ENCODE measurements at places on chromosomes 6 and 20.

GRCh38 chr20:57660922-57661745 is 40.9 kb upstream of the ZBP1 start:
- DNase-seq: no peak

GRCh38 chr6:150406948-150407347 is 38.1 kb downstream of the IYD start:
- DNase-seq: no peak

DNA sequence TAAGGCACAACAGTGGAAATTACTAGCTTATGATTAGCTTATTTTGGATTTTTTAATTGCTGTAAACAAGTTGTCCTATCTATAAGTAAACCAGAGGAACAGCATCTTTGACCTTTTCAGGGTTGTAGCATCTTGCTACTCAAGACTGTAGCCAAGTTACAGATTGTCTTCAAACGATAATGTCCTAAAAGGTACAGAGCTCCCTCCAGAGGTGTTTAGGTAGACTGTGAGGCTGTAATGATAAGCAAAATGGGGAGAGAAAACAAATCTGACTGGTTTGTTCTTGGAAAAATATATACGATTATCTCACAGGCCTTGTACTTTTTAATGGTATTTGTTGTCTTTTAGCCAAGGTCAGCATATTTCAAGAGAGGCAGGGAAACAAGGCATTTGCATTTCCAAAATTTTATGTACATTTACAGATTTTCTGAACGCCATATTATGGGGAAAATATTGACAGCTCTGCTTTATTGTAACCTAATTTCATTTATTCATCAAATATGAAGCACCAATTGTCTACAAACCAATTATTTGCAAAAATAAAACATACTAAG is 273.4 kb downstream of the MEI4 start:
- no peak for DNase-seq

DNA sequence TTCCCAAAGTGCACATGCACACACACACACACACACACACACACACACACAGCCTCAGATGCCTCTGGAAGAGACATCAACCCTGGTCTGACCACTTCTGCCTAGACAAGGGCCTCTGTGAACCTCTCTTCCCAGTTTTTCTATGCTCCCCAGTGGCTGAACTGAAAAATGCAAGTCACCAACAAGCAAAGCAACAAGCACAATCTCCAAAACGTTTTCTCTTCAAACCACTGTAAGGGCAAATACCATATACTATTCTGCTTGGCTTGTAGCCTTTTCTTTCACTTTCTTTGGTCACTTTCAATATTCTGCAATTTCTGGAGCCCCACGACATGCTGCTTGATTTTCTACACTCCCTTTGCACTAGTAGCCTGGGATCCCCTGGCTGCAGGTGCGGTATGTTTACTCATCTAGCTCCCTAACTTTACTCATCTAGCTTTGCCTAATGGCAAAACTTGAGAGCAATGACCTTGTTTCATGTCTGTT is 121.4 kb upstream of the DST start:
- DNase-seq: no peak

DNA sequence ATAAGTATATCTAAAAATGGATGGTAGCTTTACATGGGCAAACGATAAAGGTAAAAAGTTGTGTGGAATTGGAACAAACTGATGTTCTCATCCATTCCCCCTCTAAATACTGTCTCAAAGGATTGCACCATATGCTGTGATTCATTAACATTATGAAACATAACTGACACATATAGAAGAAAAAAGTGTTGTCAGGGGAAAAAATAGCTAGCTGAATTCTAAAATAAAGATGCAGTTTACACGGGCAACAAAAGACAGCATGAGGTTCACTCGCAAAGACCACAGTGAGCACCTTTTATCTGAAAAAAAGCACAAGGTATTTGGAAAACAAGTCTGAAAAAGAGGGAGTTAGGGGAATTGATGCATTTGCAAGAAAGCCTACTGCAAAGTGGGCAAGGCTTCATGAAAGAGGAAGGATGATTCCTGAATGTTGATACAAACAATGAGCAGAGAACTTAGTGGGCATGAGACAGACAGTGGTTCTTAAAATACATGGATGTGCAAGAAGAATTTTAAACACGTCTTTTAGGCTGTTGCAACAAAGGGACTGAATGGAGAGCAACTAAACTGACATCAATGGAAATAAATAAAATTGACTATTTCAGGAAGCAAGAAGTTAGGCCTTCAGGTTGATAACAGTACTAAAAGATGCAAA is 280.9 kb downstream of the KIF16B start:
- DNase-seq: no peak

- DNase-seq: no peak
Observed at GRCh38 chr6:113120582-113121285, 736.4 kb upstream of the MARCKS start.

GRCh38 chr6:166605752-166606151 is 19.3 kb upstream of the RAMACL start:
- no peak for DNase-seq

GRCh38 chr20:32571566-32571965 is 13.6 kb downstream of the NOL4L start:
- DNase-seq: no peak

GRCh38 chr20:31869942-31870725 is at the start of the genes DUSP15 and TTLL9:
DUSP15 (minus strand) TSS chr20:31870527; CDS start chr20:31870337, 190 bp downstream.
TTLL9 (plus strand) TSS chr20:31870634; CDS start chr20:31871127, 493 bp downstream.
- no peak for DNase-seq

GRCh38 chr6:16947375-16948015 is 154.4 kb upstream of the STMND1 start:
- no peak for DNase-seq

- no peak for DNase-seq
Observed at GRCh38 chr6:56444855-56445254, 197.5 kb upstream of the COL21A1 start.

DNA sequence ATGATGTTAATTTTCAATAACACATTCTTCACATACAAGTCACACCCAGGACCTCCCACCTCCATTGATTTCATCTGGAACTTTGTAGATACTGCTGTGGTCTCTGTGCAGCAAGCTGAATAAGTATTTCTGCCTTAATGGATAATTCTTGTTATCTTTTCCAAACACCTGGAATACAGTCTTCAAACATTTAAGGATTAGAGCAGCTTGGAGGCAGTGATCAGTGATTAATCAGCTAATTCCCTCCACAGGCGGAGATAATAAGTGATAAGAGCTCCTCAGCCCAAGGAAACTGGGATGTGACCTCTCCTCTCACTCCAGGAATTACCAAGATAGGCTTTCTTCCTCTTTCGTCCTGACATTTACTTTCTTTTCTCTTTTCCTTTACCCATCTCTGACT is 110.7 kb downstream of the FIG4 start:
- DNase-seq: no peak

DNA sequence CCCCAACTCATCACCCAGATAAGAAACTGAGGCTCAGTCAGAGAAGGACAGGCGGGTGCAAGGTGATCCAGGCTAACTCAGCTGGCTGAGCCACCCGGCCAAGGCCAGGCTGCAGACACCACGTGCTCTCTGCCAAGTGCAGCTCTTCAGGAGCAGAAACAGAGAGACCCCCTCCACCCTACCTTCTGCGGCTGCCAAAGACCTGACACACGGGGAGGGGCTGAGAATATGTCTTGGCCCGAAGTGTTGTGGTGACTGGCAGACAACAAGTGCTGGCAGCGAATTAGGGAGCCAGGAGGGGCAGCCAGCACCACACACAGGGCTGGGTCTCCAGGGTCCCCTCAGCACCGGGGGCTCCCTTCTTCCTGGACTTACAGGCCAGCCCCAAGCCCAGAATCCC is 22.5 kb downstream of the PREX1 start:
- no peak for DNase-seq

DNA sequence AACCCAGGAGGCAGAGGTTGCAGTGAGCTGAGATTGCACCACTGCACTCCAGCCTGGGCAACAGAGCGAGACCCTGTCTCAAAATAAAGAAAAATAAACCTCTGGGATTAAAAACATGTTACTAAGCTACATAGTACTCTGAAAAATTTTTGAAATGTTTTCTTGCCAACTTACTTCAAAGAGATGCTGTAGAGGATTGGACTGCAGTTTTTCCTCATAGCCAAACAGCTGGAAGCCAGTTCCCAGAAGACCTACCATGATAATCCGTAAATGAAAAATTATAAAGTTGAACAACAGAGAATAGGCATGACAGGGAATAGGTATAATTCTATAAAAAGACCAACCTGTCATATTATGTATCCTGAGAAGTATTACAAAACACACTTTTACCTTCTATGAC is 48.0 kb downstream of the RARS2 start:
- DNase-seq: no peak

- peak; percentile 52 for DNase-seq
Observed at GRCh38 chr6:107957308-107957908, 600 bp downstream of the SEC63 start.

DNA sequence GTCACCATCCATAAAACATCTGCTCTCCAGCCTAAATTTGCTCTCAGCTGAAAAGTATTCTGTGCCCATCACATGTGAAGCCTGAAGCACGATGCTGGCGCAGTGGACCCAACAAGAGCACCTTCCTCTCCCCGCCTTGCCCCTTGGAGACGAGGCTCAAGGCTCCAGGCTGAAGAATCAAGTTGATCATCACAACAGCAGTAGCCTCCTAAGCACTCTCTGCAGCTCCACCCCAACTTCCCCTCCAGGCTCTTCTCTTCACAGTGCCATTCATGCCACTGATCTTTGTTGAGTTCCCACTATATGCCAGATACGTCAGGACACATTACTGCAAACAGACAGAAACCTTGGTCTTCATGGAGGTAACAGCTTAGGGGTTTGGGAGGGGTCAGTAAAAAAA is 41.6 kb upstream of the ZNF217 start:
- DNase-seq: no peak

DNA sequence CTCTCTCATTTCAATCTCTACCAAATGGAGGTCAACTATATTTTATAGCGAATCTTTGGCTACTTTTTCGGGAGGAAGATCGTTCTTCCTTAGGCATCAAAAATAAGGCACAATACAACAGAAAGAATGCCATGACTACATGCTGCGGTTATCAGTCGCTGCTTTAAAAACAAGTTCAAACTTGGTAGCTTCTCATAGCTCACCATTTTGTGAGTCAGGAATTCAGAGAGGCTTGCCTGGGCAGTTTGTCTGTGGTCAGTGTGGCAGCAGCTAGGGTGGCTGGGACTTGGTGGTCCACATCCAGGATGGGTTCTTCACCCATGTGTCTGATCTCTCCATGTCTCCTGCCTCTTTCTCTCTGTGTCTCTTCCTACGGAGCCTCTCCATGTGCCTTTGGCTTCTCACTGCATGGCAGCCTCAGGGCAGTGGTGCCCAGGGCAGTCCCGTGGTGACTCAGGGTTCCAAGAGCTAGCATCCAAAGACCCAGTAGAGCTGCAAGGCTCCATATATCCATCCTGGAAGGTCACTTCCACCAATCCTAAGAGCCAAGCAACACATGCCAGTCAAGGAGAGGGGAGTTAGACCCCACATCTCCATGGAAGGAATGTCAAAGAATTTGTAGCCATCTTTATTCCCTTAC is 10.4 kb downstream of the SCML4 start:
- no peak for DNase-seq

DNA sequence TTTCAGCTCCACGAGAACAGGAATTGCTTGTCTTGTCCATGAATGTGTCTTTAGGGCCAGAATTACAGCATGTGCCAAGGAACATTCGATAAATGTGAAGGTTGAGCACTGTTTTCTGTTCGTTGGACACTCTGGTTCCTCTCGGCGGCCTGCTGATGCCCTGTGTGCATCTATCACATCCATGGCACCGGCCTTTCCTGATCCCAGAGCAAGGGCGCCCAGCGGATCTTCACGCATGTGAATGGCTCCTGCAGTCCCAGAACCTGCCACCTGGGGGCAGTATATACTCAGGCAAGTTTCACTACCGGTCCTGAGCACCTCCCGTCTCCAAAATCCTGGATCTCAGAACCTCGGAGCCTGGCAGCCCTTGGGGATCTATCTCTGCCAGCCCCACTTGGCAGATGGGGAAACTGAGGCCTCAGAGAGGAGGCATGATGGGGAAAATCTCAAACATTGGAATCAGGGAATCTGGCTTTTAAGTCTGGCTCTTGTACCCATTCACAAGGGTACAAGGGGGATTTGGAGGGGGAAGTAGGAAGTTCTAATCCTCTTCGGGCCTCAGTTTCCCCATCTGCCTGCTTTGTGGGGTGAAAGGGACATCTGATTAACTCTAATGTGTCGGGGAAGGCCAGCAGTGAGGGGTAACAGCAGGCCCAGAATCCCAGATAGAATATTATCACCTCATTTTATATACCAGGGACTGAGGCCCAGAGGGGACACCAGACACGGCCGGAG is 4.3 kb upstream of the CEBPB start:
- peak; percentile 82 for DNase-seq

DNA sequence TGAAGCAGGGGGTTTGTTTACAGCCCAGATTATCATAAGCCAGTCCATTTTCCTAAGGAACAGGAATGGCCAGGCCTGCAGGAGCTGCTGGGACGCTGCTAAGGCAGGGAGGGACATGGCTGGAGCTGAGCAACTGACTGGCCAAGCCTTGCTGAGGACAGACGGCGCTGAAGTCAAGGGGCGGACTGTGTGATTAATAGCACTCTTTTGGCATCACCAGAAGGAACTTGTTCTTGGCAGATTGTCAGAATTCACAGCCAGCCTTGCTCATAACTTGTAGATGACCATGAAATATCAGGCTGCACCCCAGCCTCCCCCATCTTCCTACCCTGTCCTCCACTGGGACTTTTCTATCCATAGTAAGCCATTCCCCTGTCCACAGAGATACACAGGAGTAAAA is 218.8 kb upstream of the RNF24 start:
- DNase-seq: no peak

- DNase-seq: no peak
Observed at GRCh38 chr20:45545754-45546453, 1.3 kb downstream of the EPPIN start.

- DNase-seq: no peak
Observed at GRCh38 chr6:110491644-110492317, 15.4 kb upstream of the SLC22A16 start.

DNA sequence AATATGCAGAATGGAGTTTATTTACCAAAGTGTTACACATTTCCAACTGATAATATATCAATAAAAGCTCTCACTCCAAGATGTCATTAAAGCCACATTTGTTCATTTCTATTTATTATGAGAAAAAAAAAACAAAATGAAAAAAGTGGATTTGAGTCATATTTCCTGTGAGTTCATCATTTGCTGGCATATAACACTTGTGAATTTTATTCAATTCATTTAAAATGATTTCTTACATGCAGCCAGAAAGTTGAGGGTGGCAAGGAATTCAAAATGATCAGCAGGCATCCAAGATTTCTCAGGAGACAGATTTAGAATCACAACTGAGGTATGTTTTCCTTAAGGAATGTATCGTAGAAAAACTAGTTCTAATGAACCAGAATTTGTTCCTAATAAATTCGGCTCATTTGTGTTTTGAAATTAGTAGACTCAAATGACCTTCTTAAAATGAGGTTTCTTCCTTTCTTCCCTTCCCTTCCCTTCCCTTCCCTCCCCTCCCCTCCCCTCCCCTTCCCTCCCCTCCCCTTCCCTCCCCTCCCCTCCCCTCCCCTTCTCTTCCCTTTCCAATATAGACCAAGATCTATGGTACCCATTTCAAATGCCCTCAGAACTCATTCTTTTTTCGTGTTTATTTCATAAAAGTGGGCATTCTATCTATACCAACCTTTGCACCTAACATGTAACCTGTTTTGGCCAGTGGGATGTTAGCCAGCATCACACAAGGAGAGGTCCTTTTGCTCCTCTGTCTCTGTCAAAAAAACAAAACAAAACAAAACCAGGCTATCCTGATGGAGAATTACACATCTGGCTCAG is 357.9 kb upstream of the TSHZ2 start:
- no peak for DNase-seq

All from stimulated activated naive CD8-positive, alpha-beta T cell treated with anti-CD3 and anti-CD28 coated beads, Interleukin-15, amount 100 ng/mL, for 72 hours (primary cell).